Activated T-helper 2 cell treated with anti-CD3 and anti-CD28 coated beads, Interferon-gamma antibody, Interleukin-2, Interleukin-4, amounts not matched to agents 10 μg/mL and 5 μg/mL and 100 μg/mL, durations not matched to agents 14 hours and 24 hours and 36 hours (primary cell): ENCODE measurements at places on chromosomes 3 and 15.

- peak; percentile 60 for DNase-seq
These were observed at the start of gene CMTM7 for GRCh38 chr3:32391643-32392535. CMTM7 (plus strand) TSS chr3:32391853; CDS start chr3:32391907, 54 bp downstream.

DNA sequence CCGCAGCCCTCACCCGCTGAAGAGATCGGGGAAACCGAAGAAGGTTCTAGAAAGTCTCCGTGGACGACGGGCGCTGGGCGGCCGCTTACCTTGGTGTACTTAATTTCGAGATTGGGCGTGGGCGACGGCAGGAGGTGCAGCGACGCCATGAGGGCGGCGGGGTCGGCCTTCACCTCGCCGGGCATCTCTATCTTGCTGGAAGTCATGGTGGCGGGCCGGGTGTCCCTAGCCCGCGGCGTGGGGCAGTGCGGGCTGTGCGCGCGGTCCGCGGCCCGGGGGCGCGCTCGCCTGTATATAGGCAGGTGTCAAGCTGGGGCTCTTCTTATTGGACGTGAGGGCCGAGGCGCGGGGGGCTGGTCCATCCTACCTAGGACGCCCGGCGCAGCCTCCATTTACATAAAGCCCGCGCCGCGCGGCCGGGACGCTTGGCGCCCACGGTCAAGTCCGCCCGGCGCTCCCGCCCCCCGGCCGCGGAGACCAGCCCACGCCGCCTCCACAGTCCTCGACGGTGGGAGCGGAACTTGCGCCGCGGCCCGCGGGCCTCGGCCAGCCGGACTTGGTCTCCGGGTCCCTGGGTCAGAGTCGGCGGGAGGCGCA, at the start of gene ALDH1A2:
TSS of gene ALDH1A2 (minus strand) at position 267 of the 597 bp plus-strand sequence. CDS start at position 206, 61 bp downstream.
- DNase-seq, result no peak

- DNase-seq, result no peak
These were observed 74.2 kb upstream of the FBN1 start for GRCh38 chr15:48719668-48720067.

- no peak for DNase-seq
These were observed 655 bp upstream of the RAB11A start for GRCh38 chr15:65868546-65869125.

- no peak for DNase-seq
These were observed 41.9 kb downstream of the GPD1L start for GRCh38 chr3:32148351-32148750.

DNA sequence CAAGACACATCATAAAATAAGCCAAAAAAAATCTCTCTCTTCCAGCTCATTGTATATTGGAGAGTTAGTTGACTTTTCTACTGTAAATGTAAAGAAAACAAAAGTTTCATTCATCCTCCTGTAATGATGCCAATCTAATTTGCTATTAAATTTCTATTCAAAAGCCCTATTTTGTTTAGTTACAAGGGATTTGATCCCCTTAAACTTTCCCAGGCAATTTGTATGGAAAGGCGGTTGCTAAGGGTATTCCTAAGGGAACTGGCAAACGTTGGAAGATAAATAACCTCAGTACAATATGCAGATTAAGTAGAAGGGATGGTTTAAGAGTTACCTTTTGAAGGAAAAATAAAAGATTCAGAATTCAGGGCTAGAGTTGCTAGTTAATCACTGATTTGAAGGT, 352.7 kb downstream of the TIGIT start:
- DNase-seq, result no peak

GRCh38 chr3:127078626-127079025, 95.7 kb downstream of the PLXNA1 start:
- DNase-seq, result no peak

DNA sequence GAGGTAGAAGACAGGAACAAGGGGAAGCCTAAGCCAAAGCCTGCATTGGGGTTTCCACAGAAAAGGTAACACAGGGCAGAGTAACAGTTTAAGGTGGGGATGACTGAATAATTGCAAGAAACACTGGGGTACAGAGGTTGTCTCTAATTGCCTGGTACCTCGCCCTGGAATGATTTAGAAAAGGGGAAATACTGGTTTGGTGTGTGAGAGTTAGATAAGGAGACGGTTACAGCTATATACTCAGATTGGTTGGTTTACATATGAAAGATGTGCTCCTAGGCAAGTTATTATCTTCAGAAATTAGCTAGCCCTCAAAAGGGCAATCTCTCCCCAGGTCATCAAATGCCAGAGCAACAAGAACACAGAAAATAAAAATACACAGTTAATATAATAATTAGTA, 58.8 kb downstream of the SMARCC1 start:
- DNase-seq, result no peak

- DNase-seq, result no peak
These were observed 887 bp downstream of the OXTR start for GRCh38 chr3:8768364-8769087.

DNA sequence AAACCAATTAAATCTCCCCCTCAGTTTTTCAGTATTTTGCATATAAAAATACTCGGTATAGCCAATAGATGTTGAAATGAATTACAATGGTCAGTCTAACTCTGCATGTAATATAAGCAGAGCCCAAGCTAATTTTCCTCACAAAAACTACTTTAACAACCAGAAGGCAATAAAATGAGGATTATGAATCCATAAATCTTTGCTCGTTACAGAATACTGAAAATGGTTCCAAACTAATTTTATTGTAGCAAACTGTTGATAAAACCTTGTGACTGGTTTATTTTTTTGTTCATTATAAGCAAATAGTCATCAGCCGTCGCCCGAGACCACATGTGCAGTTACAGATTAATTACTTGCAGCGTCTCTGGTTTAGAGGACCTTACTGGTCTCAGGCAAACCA, 183.2 kb downstream of the SSR3 start:
- no peak for DNase-seq

- DNase-seq, result no peak
These were observed 53.4 kb upstream of the NEO1 start for GRCh38 chr15:72998681-72999466.

DNA sequence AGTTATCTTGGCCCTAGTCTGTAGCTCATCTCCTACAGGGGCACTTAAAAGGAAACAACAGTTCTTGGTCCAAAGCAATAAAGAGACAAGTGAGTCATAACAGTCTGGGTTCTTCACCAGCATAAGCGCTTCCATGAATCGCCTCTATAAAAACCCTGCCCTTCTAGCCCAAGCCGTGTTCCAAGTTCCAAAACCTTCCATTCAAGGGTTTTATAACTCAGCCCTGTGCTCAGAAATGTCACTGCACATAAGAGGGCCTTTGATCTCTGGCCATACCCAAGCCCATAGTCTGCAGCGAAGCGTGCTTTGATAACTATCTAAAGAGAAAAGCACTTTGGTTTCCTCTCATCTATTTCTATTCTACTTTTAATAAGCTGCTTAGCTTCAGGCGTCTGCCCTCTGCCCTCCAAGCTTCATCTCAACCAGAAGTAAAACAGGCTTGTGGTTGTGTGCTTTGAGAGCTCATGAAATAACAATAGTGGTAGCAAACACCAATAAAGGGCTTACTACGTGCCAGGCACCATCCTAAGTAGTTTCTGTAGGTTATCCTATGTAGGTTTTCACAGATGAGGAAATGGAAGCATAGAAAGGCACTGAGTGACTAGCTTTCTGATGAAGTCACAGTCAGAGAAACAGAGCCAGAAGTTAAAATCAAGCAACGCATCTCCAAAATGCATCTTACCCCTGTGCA, 64.0 kb upstream of the AKAP13 start:
- peak; percentile 23 for DNase-seq

DNA sequence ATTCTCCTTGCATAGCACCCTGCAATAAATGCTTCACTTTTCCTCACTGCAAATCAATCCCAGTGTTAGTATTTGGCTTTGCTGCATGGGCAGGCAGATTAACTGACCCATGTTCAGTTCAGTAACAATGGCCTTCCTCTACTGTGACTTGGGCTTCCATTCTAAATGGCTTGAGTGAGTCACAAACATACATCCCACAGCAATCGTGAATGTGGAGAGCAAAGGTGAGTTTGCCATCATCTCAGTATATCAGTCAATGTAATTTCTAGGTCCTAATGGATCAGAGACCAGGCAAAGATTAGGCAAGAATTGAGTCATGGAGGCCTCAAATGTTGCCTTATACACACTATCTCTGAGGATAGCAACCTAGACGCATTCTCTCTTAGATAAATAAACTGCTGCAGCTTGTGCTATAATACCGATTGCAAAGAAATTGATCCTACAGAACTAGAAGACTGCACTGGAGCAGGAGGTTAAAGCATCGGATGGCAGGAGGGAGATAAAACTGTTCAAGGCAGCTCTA, 8.3 kb upstream of the ATP8B4 start:
- DNase-seq, result no peak

DNA sequence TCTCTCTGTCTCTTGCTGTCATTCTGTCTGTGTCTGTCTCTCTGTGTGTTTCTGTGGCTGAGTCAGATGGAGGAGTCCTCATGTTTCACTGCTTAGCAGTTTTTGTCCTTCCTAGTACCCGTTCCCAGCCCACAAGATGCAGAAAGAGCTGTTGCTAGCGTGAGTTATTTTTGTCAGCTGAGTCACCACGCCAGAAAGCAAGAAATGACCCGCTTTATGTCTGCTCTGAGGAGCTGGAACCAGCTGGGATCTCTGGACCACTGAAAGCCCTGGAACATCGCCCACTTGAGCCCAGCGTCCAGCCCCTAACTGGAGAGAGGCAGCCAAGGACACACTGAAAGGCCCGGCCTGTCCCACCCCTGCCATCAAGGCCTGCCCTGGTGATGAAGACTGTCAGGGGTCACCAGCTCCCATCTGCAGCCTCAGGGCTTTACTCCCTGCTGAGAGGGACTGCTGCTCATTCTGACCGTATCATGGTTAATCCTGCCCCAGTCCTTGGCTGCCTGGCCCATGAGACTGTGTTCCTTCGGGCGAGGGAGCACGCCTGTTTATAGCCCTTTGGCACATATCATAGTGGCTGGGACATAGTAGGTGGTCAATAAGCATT, 101.7 kb upstream of the TPM1 start:
- no peak for DNase-seq

DNA sequence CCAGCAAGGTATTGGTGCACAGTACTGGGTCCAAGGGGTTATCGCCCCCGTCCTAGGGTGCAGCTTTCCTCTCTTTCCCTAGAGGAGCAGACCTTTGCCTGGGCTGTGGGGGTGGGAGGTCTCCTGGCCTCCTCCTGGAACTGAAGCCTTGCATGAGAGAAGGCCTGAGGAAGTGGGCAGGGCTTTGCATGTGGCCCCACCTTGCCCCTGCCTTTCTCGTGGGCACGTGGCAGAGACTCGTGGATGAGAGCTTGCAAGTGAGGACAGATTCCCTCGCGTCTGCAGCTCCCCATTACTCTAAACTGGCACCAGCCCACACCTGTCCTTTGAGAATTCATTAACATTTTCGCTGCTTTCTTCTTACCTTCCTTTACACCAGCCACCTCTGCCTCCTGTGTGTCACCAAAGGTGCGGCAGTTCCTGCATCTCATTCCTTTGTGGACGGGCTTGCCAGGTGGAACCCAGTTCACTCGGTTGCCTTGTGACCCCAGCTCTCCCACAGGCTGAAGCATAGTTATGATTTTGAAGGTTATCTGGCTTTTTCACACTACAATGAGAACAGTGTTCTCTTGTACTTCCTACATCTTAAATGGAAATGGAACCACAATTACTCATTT, 40.9 kb upstream of the NR2C2 start:
- no peak for DNase-seq

- DNase-seq, result no peak
These were observed 2.2 kb downstream of the LRCH3 start for GRCh38 chr3:197793247-197793646.

DNA sequence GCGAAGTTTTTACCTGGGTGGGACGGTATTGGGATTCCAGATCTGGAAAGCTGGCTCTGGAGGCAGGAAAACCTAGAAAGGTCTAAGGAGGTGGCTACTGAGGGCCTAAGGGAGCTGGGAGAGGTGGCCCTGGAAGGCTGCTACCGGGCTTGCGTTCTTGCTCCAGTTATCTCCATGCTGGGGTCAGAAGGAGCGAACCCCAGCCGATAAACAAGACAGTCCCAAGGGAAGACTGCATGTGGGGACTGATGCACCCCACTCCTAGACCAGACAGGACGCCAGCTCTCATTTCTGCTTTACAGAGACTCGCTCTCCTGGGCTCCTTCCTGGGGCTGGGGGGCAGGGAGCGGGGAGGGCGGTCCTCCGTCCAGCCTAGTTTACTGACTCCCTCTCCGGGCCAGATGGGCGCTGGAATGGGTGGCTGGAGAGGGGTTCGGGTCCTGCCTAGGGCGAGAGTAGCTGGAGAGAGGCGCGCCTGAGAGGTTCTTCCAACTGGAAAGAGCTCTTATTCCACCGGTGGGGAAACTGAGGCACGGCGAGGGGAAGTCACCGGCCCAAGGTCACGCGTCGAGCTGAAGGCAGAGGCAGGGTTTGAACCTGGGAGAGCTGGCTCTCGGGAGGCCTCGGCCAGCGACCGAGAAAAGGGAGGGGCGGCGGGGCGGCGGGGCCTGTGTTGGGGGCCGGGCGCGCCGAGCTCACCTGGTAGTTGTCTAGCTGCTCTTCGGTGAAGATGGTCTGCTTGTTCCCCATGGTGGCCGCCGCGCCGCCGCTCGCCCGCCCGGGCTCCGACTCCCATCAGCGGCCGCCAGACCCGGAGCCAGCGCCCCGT, 565 bp downstream of the CIB2 start:
- DNase-seq, result no peak

- DNase-seq, result no peak
These were observed 19.9 kb downstream of the NUP210 start for GRCh38 chr3:13400114-13400673.

DNA sequence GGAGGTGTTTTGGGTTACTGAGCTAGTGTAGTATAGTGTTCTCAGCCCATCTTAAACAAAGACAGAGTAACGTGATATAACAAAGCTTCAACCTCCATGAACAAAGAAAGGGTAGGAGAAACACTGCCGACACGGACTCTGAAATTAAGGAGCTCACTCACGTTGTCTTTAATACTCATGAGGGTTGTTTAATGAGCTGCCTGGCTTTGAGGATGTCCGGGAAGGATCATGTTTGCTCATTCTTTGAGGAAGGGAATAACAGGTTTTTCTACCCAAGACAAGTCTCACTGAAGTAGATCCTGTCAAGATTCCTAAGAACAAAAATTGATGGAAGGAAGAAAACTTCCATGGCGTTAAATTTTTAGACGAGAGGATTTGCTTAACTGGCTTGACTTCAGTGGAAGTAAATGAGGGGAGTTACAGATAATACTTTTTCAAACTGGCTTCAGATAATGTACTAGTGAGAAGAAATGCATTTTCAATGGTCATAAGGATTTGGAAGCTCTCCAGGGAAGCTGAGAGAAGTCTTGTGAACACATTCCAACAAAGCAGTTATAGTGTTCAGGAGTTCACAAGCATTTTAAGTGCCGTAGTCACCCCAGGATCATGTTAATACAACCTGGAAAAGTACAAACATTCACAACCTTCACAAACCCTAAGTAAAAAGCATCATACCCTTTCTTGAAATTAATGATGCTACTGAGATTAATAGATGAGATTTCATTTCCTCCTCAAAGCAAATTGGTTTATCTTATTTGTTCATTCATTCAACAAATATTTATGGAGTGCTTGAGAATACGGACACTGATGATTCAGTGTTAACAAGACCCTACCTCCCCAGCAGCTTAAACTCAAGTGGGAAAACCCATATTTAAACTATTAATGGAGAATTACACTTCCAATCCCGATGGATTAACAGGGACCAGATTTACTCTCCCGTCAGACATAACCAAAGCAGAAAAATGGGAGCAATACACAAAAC, 101.5 kb downstream of the SHQ1 start:
- DNase-seq, result no peak
